Hindlimb muscle (tissue), 1 donor: ENCODE measurements at places on chromosomes 7 and 10.
A peak's percentile ranks its signal among the peaks of the same experiment; 100 is the strongest.

- peak; percentile 31 for DNase-seq
These were observed 1.6 kb downstream of the PRKG1 start for GRCh38 chr10:51075873-51076229.

DNA sequence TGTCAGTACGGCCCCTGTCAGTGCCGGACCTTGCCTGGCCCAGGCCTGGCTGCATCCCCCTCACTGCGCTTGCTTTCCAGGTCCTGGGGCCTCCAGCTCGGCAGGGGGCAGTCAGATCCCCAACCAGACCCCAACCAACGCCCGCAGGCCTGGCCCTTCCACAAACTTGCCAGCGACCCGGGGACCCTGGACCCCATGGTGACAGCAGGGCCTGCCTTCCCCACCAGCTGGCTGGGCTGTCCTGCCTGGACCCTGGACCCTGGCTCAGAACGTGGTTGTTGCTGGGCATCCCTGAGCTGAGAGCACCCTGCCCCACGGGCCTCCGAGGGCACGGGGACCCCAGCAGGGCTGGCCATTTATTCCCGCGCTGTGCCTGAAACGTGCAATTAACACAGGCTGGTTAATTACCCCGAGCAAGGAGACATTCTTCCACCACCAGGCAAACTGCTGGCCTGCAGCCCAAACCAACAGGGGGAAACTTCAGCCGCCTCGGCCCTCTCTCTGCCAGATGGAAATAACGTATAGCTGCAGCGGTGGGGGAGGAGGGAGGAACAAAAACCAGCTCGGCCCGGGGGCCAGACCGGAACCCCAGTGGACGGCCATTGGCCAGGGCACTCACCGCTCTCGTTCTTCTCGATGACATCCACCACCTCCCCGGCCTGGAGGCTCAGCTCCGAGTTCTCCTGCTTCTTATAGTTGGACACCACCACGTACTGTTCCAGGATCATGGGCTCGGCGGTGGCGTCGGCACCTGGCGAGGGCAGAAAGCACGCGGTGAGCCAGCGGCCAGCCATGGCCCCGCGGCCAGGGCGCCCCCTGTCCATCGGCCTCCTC is 167.1 kb downstream of the NEURL1 start:
- no peak for DNase-seq

DNA sequence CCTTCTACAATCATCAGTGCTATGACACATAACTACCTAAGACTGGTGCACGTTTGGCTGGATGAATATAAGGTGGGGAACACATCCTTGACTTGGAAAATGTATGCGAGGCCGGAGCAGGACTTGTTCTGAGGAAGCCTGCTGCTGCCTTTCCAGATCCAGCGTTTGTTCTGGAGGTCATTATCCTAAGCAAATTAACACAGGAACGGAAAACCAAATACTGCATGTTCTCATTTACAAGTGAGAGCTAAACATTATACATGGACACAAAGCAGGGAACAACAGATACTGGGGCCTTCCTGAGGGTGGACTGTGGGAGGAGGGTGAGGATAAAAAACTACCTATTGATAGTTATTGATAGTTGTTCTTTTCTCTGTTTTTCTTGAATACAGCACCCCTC is 10.8 kb upstream of the GALNT11 start:
- DNase-seq, result no peak

DNA sequence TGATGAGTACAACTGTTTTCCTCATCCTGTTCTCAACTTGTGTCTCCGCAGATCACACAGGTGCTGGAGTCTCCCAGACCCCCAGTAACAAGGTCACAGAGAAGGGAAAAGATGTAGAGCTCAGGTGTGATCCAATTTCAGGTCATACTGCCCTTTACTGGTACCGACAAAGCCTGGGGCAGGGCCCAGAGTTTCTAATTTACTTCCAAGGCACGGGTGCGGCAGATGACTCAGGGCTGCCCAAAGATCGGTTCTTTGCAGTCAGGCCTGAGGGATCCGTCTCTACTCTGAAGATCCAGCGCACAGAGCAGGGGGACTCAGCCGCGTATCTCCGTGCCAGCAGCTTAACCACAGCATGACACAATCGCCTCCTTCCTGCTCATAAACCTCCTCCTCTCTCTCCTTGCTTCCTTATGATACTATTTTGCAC is 126.7 kb upstream of the PRSS58 start:
- no peak for DNase-seq
